Omental fat pad (tissue), 4 donors: ENCODE measurements at places on chromosomes 3 and 15.

GRCh38 chr3:71262364-71263265 lies 320.9 kb downstream of the FOXP1 start:
- no peak for DNase-seq

- DNase-seq = no peak
These were observed 530.0 kb downstream of the MECOM start for GRCh38 chr3:169133178-169134161.

GRCh38 chr3:29280404-29281093 lies at the start of gene RBMS3:
RBMS3 (plus strand) TSS chr3:29281071.
- peak; percentile 35 for DNase-seq

GRCh38 chr15:55873024-55873720 lies 120.2 kb downstream of the NEDD4 start:
- DNase-seq = no peak

- DNase-seq = no peak
These were observed 638.0 kb downstream of the OTOL1 start for GRCh38 chr3:162134571-162134970.

GRCh38 chr3:179646177-179646576 lies 6.7 kb upstream of the USP13 start:
- DNase-seq = no peak

GRCh38 chr15:51735228-51736010 lies 2.0 kb downstream of the LYSMD2 start:
- no peak for DNase-seq
